ENCODE measurements at places on chromosomes 3 and 15.
A peak's percentile ranks its signal among the peaks of the same experiment; 100 is the strongest.

DNA sequence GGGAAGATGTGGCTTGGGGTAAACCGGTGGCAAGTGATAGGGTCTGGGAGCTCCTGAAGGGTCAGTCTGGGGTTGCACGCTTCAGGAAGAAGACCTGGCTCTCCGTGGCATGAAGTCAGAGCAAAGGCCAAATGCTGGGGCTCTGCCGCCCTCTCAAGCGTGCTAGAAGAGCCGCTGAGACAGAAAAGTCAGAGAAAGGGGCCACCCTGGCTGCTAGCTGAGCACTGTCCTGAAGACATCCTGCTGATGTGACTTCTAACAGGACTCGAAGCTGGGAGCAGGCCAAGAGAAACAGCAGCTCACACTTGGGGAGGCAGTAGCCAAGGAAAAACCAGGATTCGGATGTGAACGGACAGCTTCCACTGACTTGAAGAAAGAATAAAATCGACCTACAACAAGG is 270.4 kb downstream of the OCA2 start:
- H3K36me3 ChIP-seq = no peaks in the 10 kb centered on the region
- H3K27ac ChIP-seq = no peak overlapping the region
- H3K27me3 ChIP-seq = no peaks in the 10 kb centered on the region
- H3K4me3 ChIP-seq = no peak overlapping the region

DNA sequence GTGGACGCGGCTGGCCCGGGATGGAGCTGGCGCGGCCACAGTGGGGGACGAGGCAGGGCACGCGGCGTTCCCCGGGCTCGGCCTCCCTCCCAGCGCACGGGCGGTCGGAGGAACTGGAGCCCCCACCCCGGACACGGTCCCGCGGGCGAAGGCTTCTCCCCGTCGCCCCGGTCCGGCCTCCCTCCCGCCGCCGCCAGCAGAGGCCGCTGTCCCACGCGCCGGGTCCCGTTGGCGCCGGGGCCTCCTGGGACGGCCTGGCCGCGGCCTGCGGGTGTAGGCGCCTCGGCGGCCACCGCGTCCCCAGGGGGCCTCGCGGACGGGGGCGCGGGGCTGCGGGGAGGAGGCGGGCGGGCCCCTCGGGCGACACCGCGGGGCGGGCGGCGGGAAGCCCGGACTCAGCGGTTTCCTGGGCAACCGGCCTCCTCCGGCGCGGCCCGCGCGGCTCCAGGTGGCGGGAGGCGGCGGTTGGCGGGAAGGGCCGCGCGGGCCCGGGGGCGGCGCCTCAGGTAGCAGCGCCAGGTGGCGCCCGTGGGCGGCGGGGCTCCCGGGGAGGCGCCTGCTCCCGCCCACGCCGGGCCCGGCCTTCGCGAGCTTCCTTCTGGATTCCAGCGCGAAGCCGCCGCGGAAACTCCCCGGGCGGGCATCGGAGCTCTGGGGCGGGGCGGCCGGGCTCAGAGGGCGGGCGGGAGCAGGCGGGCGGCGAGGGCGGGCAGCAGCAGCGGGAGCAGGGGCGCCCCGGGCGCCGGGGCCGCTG is 26.7 kb downstream of the MELTF start:
- H3K27ac ChIP-seq = peak overlapping the region; percentile 57
- peaks cover 8% of the 10 kb centered on the region for H3K4me1 ChIP-seq

- H3K4me1 ChIP-seq = peaks cover 8% of the 10 kb centered on the region
- no peaks in the 10 kb centered on the region for H3K27me3 ChIP-seq
- H3K27ac ChIP-seq = no peak overlapping the region
- no peak overlapping the region for H3K4me3 ChIP-seq
- H3K36me3 ChIP-seq = no peaks in the 10 kb centered on the region
These were observed 92.2 kb downstream of the APBA2 start for GRCh38 chr15:28978011-28978378.

DNA sequence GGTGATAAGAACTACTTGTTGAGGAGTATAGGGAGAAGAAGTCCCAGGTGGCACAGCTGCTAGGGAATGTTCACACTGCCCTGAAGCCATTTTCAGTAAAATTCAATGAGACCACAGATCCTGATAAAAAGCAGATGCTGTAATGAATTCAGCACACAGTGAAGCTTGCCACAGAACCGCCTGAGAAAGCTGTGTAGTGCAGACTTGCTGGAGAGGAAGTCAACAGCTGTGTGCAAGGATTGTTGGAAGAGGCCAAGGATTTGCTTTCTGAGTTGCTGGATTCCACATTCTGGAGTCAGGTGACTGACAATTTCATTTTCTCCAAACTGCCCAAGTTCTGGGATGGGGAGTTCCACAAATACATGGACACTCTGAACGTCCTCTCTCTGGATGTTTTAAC is 70.9 kb downstream of the ANP32A start:
- no peaks in the 10 kb centered on the region for H3K27me3 ChIP-seq
- no peaks in the 10 kb centered on the region for H3K4me1 ChIP-seq
- no peak overlapping the region for H3K4me3 ChIP-seq
- no peaks in the 10 kb centered on the region for H3K36me3 ChIP-seq
